Colonic mucosa (tissue), 4 donors: ENCODE measurements at places on chromosomes 3 and 15. TPM values are rescaled to one million over a fixed set of nuclear protein-coding genes. Genes with fewer than 3 reads are reported as not detected.

GRCh38 chr3:162670181-162670580 lies 1173.6 kb downstream of the OTOL1 start:
- H3K27me3 ChIP-seq = no peaks in the 10 kb centered on the region
- H3K4me1 ChIP-seq = no peaks in the 10 kb centered on the region
- no peak for DNase-seq
- no peak overlapping the region for H3K4me3 ChIP-seq
- no peaks in the 10 kb centered on the region for H3K36me3 ChIP-seq

GRCh38 chr3:14200276-14200675 lies 21.7 kb downstream of the LSM3 start:
- H3K4me1 ChIP-seq = no peaks in the 10 kb centered on the region
- H3K36me3 ChIP-seq = no peaks in the 10 kb centered on the region
- no peak overlapping the region for H3K27ac ChIP-seq
- DNase-seq = no peak
- no peaks in the 10 kb centered on the region for H3K27me3 ChIP-seq

Gene TMEM207
- total RNA-seq = not detected

DNA sequence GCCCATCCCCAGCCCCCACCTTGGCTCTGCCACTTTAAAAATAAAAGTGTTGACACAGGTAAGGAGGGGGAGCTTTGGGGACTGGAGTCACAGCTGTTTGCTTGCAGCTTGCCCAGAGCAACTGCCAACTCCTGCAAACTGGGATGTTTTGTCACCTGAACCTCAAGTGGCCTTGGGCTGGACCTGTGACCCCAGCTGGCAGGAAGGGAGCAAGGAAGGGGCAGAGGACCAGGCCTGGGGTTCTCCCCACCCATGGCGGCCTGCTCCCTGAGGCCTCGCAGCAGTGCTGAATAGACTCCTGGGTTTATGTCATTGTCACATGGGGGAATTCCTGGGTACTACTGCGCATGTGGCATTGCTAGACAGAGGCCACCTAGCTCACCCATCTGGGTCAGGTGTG lies 246.9 kb upstream of the TLE3 start:
- H3K27ac ChIP-seq = no peak overlapping the region
- peak; percentile 13 for DNase-seq
- no peaks in the 10 kb centered on the region for H3K36me3 ChIP-seq
- H3K4me1 ChIP-seq = no peaks in the 10 kb centered on the region
- no peaks in the 10 kb centered on the region for H3K27me3 ChIP-seq
- H3K4me3 ChIP-seq = no peak overlapping the region

GRCh38 chr3:171700653-171701052 lies 109.6 kb downstream of the PLD1 start:
- no peak overlapping the region for H3K4me3 ChIP-seq
- H3K4me1 ChIP-seq = no peaks in the 10 kb centered on the region
- no peak for DNase-seq
- no peak overlapping the region for H3K27ac ChIP-seq
- no peaks in the 10 kb centered on the region for H3K27me3 ChIP-seq

DNA sequence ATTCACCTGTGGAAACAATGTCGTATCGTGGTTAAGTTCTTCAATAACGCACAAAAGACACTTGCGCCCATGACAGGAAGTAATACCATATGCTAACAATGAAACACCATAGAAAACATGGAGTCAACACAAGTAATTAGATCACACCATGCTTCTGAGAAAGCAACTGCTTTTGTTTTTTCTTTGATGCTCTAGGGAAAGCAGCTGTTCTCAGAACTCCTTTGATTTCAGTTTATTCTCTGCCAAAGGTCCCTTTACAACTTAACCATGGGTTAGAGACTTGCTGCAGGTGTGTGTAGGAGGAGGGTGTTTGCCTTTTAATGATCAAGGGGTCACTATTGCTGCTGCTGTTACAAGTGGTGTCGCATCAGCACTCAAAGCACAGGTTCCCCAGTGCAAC lies 324.0 kb upstream of the SLCO3A1 start:
- H3K27ac ChIP-seq = no peak overlapping the region
- no peaks in the 10 kb centered on the region for H3K27me3 ChIP-seq
- H3K4me3 ChIP-seq = no peak overlapping the region
- H3K4me1 ChIP-seq = no peaks in the 10 kb centered on the region
- no peaks in the 10 kb centered on the region for H3K36me3 ChIP-seq
- DNase-seq = no peak

- H3K27me3 ChIP-seq = no peaks in the 10 kb centered on the region
- no peak overlapping the region for H3K4me3 ChIP-seq
- no peaks in the 10 kb centered on the region for H3K36me3 ChIP-seq
- no peak for DNase-seq
- H3K27ac ChIP-seq = no peak overlapping the region
- H3K4me1 ChIP-seq = no peaks in the 10 kb centered on the region
These were observed 6.2 kb upstream of the GABRR3 start for GRCh38 chr3:98041350-98041749.
